ENCODE measurements at places on chromosomes 12 and 14.

GRCh38 chr12:123773375-123773774 lies 11.3 kb downstream of the DNAH10 start:
- DNase-seq: no peak

GRCh38 chr14:93533842-93534241 lies 103.1 kb downstream of the UNC79 start:
- DNase-seq: no peak

DNA sequence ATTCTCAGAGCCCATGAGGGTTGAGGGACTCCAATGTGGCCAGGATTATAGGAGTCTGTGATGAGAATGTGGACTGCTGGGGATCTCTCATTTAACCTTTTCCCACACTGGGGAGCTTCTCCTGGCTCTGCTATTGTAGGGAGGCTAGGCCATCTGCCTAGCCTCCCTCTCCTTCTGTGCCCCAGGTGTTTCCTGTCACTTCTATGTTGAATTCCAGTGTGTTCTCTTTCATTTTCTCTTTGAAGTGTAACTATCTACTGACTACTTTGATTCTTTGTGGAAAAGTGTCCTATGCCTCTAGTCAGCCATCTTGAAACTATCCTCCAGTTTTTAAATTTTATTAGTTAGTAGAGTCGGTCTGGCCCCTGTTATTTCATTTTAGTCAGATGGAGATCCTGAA lies 53.4 kb upstream of the ABCD2 start:
- no peak for DNase-seq

DNA sequence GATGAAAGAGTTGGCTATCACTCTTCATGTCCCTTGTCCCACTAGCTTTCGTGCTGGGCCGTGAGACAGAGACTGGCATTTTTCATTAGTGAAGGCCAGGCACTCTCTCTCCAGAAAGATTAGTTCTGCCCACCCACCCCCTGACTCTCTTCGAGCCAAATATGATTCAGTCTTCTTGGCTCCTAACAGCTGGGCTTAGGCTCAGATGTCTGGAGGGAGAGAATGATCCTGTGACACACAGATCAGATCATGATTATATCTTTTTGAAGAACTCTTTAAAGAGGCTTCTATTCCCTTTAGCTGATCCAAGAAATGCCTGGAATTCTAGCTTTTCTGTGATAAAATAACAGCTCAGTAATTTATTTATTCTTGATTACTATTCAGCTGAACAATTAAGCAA lies 5.2 kb upstream of the GNG2 start:
- no peak for DNase-seq

- no peak for DNase-seq
Observed at GRCh38 chr12:92648242-92649031, 54.4 kb upstream of the PLEKHG7 start.
